HFFc6 (cell line): ENCODE measurements at places on chromosomes 5 and 9. TPM values are rescaled to one million over a fixed set of nuclear protein-coding genes. Genes with fewer than 3 reads are reported as not detected.

Gene C5orf34
- total RNA-seq, result 2.4 to 4.2 TPM (median 3.6 TPM) in 3 replicates

Gene TLN1
- total RNA-seq, result 475 to 549 TPM (median 526 TPM) in 3 replicates

Gene SAP30L
- total RNA-seq, result 25.3 to 30.5 TPM (median 29.3 TPM) in 3 replicates

Gene PCDHGC5
- 2.3 to 5.1 TPM (median 4.6 TPM) in 3 replicates for total RNA-seq

Gene IFNA21
- total RNA-seq, result not detected in 3 replicates

Gene GPR21
- 0.18 to 0.26 TPM in 2 of 3 replicates, not detected in the other for total RNA-seq

Gene HEMGN
- total RNA-seq, result not detected in 2 replicates

Gene LHX2
- total RNA-seq, result not detected in 3 replicates

Gene FBP2
- total RNA-seq, result not detected in 3 replicates

Gene TMEFF1
- total RNA-seq, result 1.7 to 2.6 TPM (median 1.8 TPM) in 3 replicates

Gene CSNK1G3
- total RNA-seq, result 35.7 to 40.0 TPM (median 37.9 TPM) in 3 replicates

Gene FGFR4
- 0.36 to 0.72 TPM (median 0.53 TPM) in 3 replicates for total RNA-seq

DNA sequence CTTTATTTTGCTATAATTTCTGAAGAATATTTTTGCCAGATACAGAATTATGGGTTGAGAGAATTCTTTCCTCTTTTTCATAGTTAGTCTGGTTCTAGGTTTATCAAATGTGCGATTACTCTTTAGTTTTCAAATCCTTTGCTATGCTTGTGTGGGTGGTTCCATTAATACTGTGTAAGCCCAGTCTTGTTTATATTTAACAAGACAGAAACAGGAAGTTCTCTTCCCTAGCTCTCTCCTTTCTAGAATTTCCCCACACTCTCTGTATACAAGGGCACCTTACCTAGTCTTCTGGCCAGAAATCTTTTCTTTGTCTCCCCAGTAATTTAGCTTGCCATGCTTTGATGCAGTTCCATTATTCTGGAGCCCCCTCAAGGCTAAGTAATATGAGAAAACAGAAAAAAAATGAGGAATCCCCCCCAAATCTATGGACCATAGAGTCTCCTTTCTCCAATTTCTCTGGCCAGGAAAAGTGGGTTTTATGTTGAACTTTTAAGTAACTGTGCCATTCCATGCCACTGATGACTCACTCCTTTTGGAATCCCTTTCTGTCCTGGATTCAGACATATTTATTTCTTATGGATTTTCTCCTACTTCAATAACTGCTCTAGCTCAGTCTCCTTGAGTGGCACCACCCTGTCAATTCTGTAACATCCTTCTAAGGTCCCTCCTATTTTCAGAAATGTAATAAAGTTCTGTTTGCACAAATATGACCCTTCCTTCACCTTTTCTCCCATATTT is 1714.1 kb downstream of the EFNA5 start:
- DNase-seq, result no peak

GRCh38 chr5:159061834-159062474 is 37.8 kb downstream of the EBF1 start:
- no peak for DNase-seq

DNA sequence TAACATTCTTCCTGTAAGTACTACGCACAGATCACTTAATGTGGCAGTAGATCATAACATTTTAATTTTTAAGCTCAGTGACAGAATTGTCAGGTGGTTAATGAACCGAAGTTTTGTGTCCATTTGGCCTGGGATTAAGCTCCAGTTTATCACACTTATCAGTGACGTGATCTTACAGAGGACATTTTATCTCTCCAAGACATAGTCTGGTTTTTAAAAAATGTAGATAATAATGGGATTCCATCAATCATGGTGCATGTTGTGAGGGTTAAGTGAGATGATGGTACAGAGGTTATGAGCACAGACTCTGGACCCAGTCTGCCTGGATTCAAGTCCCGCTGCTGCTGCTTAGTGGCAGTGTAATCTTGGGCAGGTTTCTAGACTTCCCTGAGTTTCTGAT is 66.0 kb upstream of the ZFAND5 start:
- no peak for DNase-seq

GRCh38 chr5:179699616-179700237 is 960 bp downstream of the CANX start:
- peak; percentile 32 for DNase-seq

- no peak for DNase-seq
Observed at GRCh38 chr5:157672976-157673375, 1.6 kb downstream of the C5orf52 start.

GRCh38 chr9:127319366-127320114 is 55.0 kb downstream of the GARNL3 start:
- DNase-seq, result no peak

DNA sequence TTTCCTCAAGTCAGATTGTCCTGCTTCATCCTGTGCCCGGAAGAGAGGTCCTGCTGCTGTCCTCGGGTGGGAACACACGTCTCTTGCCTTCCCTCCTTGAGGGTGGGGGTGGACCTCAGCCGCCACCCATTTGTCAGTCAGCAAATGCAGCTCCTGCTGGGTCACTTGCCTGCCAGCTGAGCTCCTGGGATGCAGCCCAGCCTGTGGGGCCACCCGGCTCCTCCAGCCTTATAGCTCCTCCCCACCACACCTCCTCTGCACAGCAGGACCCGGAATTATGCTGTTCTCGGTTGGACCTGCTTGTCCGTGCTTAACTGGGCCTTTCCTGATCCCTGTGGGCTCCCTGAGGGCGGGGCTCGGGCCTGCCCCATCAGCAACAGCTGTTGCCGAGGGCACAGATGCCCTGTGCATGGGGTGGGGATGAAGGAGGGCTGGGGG is 52.7 kb downstream of the RXRA start:
- DNase-seq, result peak; percentile 49

DNA sequence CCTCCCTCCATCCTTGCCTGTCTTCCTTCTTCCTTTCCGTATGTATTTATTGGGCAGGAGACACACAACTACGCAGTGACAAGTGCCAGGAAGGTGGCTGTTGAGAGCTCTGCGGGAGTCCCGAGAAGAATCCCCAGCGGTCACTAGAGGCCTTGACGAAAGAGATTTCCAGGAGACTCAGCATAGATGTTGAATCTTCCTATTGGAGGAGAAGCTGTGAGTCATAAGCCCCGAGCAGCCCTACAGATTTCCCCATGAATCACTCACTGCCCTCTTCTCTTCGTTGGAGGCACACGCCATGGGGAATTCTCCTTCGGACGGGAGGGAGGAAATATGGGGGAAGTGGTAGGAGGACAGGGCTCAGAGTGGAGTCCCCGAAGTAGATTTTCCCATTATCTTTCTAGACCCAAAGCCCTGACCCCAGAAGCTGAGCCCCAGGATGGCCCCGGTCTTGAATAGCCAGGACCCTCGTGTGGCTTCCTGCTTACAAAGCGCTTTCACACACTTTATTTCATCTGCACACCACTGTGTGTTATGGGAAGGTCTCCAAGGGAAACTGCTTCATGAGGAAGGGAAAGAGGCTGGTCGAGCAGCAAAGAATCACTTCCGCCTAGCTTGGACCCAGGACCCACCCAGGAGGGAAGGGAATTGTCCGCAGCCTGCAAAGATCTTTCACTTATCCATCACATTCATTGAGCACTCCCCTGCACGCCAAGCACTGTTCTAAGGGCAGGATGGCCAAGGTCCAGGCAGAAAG is 12.7 kb downstream of the DUSP1 start:
- peak; percentile 95 for DNase-seq

DNA sequence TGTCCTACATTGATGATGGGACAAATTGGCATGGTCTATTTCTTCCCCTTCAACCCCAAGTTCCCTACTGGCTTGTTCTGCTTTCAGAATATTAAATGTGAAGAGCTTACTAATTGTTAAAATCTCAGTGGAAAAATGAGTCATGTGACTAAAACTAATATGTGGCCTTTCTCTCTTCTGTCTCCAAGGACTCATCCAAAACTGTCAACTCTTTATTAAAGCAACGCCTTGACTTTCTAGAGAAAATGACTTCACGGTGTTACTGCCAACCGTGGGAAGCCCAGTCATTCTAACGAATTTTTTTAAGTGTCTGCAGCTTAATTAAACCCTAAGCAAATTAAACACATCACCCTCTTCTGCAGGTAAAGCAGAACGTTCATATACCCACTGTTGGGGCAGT is 431.6 kb downstream of the DTWD2 start:
- no peak for DNase-seq

DNA sequence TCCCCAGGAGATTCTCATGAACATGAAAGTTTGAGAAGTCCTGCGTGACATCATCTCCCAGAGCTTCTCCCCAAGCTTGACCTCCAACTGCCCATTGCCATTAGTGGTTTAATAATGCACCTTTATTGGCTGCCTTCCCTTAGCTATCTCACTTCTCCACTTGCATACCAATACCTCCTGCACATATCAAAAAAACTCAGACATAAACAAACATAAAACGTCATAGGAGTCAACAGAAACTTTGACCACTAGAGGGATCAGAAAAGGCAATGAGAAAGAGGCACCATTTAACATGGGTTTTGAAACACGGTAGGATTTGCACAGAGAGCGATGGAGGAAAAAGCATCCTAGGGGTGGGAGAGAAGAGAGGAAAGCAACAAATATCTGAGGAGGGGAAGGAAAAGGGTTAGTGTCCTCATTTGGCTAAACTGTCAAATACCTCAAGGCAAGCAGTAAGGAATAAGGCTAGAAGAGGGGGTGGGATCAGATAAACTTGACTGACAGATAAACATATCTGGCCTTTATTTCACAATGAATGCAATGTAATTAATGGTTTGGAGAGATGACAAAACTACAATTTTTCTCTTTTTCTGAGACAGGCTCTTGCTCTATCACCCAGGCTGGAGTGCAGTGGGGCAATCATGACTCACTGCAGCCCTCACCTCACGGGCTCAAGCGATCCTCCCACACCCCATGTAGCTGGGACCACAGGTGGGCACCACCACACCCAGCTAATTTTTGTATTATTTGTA is 27.0 kb downstream of the GNAQ start:
- DNase-seq, result peak; percentile 23
